Small intestine (tissue), 16 donors: ENCODE measurements at places on chromosomes 16 and 17.

- DNase-seq = no peak
These were observed 40.6 kb downstream of the STH start for GRCh38 chr17:46039592-46040186.

- DNase-seq = peak; percentile 86
These were observed 14.7 kb downstream of the DLG4 start for GRCh38 chr17:7204828-7205461.

DNA sequence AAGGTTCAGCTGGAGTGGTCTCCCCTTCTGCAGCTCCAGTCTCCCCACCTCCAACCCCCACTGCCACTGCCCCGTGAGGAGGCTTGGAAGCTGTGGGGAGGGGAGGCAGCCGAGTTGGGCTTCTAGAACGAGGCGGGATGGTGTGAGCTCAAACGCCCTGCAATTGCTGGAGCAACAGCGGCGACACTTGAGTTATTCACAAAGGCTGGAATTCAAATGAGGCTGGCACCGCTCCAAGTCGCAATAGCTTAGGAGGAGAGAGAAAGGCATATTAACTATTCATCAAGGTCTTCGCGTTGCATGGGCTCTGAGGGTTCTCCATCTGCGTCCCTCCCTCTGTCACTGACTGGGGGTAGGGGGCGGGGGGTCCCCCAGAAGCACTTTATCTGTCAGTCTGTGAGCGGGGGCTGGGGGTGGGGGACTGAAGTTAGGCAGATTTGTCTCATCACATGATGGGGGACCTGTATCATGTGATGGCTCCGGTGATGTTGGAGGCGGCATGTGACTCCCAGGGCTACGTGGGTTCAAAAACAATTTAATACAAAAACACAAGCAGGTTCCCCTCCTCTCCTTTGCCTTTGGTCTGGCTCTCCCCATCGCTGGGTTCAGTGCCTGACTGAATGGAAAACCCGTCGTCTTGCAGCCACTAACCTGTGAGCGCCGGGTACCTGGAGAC lies 70.5 kb downstream of the RBBP6 start:
- peak; percentile 37 for DNase-seq

GRCh38 chr17:43356999-43357398 lies 41.8 kb upstream of the ARL4D start:
- DNase-seq = no peak

- no peak for DNase-seq
These were observed 11.2 kb upstream of the SLC47A2 start for GRCh38 chr17:19727501-19728078.

DNA sequence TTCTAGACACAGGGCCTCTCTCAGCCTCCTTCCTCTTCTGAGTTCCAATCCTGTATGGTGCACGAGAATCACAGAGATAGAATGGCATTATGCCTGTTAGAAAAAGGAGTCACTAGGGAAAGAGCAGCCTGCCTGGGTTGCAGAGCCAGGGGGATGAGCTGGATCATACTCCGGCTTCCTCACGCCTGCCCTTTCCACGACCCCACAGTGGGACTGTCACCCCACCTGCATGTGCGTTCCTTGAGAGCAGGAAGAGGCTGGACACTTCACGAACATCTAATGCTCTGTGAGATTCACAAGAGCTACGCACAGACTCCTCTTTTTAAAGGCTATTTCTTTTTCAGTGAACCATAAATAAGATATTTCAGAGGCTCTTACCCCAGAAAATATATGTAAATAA lies 54.8 kb downstream of the N4BP1 start:
- no peak for DNase-seq

- peak; percentile 86 for DNase-seq
These were observed 39.3 kb upstream of the TAC4 start for GRCh38 chr17:49887086-49887743.

DNA sequence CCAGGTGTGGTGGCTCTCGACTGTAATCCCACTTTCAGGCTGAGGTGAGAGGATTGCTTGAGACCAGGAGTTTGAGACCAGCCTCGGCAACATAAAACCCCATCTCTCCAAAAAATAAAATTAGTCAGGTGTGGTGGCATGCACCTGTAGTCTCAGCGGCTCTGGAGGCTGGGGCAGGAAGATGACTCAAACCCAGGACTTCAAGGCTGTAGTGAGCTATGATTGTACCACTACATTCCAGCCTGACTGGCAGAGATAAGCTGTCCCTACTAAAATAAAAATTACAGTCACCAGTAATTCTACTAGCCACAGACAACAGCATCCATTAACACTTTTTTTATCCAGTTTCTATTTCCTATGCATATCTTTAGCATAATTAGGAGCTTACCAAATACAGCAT lies 176.3 kb downstream of the CPPED1 start:
- DNase-seq = no peak

GRCh38 chr17:12727076-12727760 lies 61.5 kb downstream of the MYOCD start:
- DNase-seq = peak; percentile 52

- no peak for DNase-seq
These were observed 12.6 kb downstream of the PHB1 start for GRCh38 chr17:49401971-49402611.
